AG09319 (cell line): ENCODE measurements at places on chromosomes 16 and 17.

- DNase-seq = no peak
Measured at GRCh38 chr17:81461607-81462500, 50.7 kb downstream of the ACTG1 start.

- peak; percentile 77 for DNase-seq
Measured at GRCh38 chr16:83994087-83994486, 26.0 kb downstream of the NECAB2 start.

GRCh38 chr17:45790296-45790922 is 6.3 kb downstream of the CRHR1 start:
- DNase-seq = no peak

DNA sequence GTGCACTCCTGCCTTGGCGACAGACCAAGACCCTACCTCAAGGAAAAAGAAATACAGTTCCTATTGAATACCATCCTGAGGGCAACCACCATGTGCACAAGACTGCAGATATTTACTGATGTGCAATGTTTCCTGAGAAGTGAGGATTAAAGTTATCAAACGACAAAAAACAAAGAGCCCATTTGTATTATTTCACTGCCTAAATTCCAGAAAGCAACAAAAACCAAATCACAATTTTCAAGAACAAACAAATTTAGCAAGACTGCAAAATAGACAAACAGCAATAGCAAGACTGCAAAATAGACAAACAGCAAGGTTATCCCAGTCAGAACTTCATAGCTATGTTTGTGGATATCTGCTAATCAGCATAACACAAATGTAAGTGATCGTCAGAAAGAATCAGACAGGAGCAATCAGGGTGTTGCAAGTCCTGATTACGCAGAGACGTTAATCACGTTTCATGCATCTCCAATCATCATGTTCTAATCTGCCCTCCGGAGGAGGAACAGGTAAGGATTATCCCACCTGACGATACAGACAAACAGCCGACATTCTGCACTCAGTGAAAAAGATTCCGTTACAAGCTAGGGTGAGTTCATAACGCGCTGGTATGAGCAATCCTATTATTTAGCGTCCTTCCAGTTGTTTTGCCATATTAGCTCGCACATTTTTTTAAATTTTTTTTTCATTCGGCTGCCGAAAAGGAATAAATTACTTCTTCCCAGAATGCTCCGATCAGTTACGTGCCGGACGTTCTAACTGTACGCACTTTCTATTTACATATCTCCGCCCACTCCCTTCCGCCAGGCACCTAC is 2.9 kb downstream of the TMEM107 start:
- DNase-seq = peak; percentile 90
